ENCODE measurements at places on chromosomes 5 and 9.

- DNase-seq: no peak
Observed at GRCh38 chr5:173768267-173768806, 119.8 kb upstream of the CPEB4 start.

- no peak for DNase-seq
Observed at GRCh38 chr9:109083813-109084405, 35.8 kb downstream of the TMEM245 start.

DNA sequence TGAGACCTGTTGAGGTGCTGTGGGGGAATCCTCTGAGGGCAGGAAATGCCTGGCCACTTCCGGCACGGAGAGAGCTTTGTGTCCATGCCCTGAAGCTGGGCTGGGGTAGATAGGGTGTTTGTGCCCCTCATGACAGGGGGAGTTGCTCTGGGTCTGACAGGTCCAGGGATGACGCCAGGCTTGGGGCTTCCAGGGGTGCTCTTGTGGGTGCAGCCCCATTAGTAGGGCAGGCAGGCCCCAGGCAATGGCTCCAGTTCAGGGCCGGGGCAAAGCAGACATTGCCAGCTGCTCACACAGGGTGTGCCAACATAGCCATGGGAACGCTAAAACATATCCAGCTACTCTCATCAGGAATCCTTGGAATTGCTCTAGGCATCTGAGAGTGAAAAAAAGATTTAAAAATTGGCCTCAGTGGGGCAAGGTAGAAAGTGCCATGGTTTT, 21.1 kb downstream of the PITX1 start:
- DNase-seq: no peak

DNA sequence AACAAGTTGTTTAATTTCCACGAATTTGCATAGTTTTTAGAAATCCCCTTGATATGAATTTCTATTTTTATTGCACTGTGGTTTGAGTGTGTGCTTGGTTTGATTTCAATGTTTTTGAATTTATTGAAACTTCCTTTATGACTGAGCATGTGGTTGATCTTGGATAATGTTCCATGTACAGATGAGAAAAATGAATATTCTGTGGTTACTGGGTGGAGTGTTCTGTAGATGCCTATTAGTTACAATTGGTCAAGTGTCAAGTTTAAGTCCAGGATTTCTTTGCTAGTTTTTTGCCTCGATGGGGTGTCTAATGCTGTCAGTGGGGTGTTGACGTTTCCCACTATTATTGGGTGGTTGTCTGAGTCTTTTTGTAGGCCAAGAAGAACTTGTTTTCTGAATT, 319.5 kb upstream of the ACTBL2 start:
- no peak for DNase-seq

GRCh38 chr9:81989700-81990099, 1.1 kb downstream of the SPATA31D1 start:
- DNase-seq: no peak

GRCh38 chr5:181190711-181191525, 14.1 kb downstream of the TRIM7 start:
- no peak for DNase-seq

- no peak for DNase-seq
Observed at GRCh38 chr5:82439750-82440445, 161.7 kb upstream of the RPS23 start.

GRCh38 chr9:121738968-121739367, 87.5 kb downstream of the DAB2IP start:
- DNase-seq: no peak

GRCh38 chr5:157563373-157563928, 12.1 kb downstream of the ADAM19 start:
- DNase-seq: no peak

GRCh38 chr9:118596374-118597015, 772.7 kb downstream of the BRINP1 start:
- no peak for DNase-seq

DNA sequence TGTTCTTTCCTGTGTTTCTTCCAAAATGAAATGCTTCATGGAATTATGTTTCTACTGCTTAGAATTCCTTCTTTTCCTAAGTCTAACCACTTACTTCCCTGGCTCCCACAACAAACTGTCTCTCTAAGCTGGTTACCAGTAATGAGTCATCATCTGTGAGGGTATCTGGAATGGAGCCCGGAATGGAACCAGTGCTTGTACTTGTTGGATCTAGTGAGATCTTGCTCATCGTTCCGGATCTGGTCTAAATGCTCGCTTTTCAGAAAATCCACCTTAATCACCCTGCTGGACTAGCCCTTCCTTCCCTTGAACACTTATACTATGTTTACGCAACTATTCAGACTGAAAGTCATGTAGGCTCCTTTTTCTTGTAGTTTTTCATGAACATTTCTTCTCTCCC, 184.8 kb downstream of the PBX3 start:
- DNase-seq: no peak

DNA sequence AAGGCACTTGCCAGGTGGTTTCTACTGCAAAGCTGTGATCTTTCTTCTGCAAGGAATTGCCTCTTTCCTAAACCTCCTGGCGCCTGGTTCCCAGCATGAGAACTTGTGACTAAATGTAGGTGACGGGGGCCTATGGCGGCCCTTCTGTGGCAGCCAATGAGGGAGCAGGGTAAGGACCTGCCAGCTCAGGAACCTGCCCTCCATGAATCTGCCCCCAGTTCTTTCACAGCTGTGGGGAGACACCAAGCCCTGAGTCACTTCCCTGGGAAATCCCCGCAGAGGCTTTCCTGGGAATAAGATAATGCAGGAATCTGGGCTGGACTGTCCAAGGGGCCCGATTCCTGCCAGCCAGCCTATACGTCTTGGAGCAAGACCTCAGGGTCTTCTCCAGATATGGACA, 56.7 kb upstream of the CTNNA1 start:
- DNase-seq: no peak

GRCh38 chr5:132099076-132099748, 25.6 kb downstream of the CSF2 start:
- DNase-seq: no peak

- no peak for DNase-seq
Observed at GRCh38 chr5:143601917-143602333, 198.4 kb upstream of the NR3C1 start.

DNA sequence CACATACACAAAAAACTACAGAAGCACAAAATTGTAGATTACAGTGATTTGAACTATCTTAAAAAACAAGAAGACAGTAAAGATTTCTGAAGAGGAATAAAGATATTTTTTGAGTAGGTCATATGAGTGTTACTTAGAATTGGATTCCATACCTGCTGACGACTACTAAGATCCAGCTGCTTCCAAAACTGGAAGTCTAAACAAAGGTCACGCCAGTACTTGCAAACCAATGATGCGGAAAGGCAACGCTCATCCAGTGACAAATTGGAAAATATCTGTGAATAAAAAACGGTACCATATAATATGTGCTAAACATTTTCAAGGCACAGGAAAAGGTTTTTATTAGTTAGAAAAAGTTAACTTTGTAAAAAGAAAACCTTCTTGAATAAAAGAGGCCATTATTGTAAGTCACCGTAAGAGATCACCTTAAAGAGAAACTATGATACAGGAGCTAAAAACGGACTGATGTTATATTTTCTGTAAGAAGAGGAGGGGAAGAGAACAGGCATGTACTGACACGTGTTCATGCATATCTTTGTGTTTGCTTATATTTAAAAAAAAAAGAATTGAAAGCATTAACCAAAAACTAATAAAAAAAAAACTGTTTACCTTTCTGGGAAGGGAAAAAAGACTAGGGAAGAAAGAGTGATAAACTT, 14.1 kb downstream of the FBXL17 start:
- DNase-seq: peak; percentile 46

- no peak for DNase-seq
Observed at GRCh38 chr9:109310486-109310901, 10.4 kb downstream of the EPB41L4B start.

DNA sequence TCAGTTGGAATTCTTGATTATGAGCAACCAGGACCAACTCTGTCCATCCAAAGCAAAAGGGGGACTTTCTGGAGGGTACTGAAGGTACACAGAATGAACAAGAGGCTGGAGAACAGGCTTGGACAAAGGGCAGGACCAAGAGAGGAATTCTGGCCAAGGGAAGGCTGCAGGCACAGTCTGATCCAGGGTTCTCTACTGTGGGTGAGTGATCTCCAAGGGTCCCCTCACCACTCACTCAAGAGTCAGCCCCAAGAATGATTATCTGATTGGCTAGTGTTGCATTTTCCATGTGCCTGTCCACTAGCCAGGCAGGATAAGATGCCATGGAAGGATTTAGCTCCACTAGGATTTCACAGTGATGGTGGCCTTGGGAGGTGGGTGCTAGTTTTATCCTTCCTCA, 11.6 kb upstream of the PHF19 start:
- DNase-seq: no peak

GRCh38 chr5:178348356-178349074, 115.9 kb upstream of the PHYKPL start:
- DNase-seq: no peak

DNA sequence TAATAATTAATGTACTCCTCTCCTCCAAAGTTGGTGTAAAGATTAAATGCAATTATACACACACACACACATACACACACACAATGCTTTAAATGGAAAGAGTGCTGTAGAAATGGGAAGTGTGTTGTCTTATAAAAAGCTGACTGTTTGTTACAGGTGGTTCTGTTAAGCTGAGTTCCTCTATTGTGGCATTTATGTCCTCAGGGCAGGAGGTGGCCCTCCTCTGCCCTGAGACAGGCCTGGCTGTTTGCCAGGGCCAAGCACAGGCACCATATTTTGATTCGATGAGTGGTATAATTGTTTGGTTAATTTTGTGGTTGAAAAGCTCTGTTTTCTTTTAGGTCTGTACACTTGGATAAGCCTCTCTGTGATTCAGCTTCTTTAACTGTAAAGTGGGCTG, 573.9 kb downstream of the KIF4B start:
- DNase-seq: no peak

DNA sequence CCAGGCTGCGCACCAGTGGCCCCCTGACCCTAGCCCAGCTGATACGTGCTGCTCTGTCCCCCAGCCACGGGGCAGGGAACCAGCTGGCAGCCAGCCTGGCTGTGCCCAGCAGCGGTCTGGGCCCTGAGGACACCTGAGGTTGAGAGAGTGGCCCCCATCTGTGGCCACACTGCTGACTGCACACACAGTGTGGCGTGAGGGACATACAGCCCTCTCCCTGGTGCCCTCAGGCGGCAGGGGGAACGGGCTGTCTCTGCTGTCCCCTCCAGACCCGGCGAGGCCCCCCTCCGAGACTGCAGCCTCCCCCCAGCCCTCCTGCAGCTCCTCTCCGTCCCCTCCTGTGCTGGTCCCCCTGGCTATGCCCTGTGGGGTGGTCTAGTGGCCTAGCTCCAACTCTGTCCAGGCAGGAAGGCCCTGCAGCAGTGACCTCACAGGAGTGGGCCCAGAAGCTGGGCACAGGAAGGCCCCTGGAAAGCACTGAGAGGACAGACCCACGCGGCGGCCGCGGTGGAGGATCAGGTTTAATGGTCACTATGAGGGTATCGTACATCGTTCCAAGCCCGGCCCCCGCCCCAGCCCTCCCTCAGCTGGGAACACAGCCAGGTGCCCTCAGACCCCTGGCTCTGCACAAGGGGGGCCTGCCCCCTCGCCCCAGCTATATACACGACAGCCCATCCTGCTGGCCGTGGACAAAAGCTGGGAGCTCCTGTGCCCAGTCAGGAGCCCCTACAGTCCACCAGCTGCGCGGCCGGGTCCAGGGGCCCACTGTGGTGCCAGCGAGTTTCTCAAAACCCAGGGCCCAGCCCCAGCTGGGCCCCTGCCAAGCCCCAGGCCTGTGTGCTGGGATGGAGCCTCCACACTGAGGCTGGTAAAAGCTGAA, 6.8 kb upstream of the ENTPD8 start:
- no peak for DNase-seq

DNA sequence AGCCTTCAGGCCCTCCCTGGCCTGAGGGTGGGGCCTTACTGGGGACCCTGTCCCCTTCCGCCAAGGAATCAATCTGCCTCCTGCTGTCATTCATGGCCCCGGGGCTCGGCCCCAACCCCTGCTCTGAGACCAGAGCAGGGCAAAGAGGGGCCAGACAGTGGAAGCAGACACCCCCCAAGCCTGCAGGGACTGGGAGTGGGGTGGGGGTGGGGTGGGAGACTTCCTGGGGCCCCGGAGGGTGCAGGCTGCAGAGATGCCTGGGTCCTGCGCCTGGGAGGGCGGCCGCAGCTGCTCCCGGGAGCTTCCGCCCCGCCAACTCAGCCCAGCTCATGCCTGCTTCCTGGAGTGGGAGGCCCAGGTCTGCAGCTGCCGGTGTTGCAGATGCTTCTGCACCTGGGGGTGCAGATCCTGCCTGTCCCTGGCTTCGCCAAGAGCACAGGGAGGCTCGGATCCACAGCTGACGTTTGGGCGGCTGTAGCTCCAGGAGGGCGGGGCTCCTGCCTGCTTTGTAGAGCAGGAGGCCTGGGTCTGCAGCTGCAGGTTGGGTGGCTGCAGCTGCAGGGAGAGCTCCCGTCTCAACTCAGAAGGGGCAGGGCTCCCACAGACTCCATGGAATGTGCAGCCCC, 6.2 kb downstream of the KIF4B start:
- peak; percentile 9 for DNase-seq

GRCh38 chr9:21830589-21830988, 28.2 kb downstream of the MTAP start:
- no peak for DNase-seq

DNA sequence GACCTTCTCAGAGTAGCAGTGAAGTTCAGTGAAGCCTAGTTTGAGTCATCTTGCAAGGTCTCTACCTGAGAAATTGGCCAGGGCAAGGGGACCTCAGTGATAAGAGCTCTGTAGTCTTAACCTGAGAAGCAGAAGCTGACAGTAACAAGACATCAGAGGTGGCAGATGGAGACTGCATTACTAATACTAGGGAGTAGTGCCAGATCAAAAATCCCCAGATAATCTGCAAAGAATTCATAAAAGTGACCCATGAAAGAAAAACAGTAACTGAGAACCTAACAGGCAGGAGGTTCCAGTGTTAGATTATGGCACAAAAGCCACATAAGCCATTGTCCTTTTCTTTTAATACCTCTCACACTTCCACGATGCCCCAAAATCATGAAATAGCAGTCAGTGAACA, 175.5 kb downstream of the MUSK start:
- DNase-seq: no peak

DNA sequence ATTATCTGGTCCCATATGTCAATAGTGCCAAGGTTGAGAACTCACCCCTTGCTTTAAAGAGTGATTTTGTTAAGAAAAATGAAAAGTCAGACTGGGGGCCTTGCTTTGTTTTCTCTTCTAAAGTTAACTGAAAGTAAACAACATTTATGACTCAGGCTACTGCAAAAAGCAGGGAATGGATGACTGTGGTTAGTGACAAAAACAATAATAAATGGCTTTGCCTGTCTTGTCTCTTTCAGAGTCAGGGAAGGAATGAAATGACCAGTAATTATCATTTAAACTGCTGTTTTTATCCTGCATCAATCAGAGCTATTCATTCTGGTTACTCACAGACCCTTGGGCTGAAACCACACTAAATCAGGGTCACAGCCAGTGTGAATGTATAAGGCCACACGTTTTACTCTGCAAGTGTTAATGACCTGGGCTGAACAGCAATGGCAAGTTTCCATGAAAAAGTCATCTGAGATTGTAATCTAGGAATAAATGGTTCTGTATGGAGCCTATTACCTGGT, 112.2 kb downstream of the ZNF608 start:
- DNase-seq: no peak

- no peak for DNase-seq
Observed at GRCh38 chr5:157860898-157861890, 2.2 kb upstream of the CLINT1 start.

- DNase-seq: no peak
Observed at GRCh38 chr5:37859805-37860204, 20.0 kb upstream of the GDNF start.

- DNase-seq: no peak
Observed at GRCh38 chr9:108017671-108018070, 528.1 kb upstream of the KLF4 start.

GRCh38 chr5:137399911-137400310, 99.2 kb downstream of the SPOCK1 start:
- no peak for DNase-seq

GRCh38 chr9:82882748-82883147, 180.2 kb downstream of the RASEF start:
- no peak for DNase-seq

All from NCI-H510A treated with DMSO at 0.1 percent for 48 hours (cell line).